Endothelial cell of umbilical vein (primary cell): ENCODE measurements at places on chromosomes 6 and 20.

- peak; percentile 27 for DNase-seq
These were observed 34.2 kb upstream of the BTN3A2 start for GRCh38 chr6:26330859-26331217.

DNA sequence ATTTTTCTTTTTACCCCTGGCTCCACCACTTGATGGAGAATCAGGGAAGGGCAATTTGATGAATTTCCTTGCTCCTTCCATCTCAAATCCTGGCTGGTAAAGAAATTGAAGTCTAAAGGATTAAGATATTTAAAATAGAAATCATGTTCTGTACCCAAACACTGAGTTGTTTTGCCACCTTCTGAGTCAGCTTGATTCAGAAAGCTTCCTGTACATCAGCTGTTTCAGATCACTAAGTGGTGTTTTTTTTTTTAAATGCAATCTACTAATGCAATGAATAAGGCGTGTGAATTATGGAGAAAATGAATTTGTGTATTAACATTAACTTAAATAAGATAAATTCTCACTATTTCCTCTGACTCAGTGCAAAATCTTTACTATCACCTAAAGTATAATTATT is 11.5 kb upstream of the POPDC3 start:
- peak; percentile 46 for DNase-seq

- no peak for DNase-seq
These were observed 71.7 kb upstream of the MAP3K4 start for GRCh38 chr6:160919723-160920440.

GRCh38 chr6:113939825-113940224 is 31.1 kb downstream of the HDAC2 start:
- DNase-seq = no peak

GRCh38 chr6:83536034-83536646 is 23.8 kb downstream of the PRSS35 start:
- peak; percentile 58 for DNase-seq

DNA sequence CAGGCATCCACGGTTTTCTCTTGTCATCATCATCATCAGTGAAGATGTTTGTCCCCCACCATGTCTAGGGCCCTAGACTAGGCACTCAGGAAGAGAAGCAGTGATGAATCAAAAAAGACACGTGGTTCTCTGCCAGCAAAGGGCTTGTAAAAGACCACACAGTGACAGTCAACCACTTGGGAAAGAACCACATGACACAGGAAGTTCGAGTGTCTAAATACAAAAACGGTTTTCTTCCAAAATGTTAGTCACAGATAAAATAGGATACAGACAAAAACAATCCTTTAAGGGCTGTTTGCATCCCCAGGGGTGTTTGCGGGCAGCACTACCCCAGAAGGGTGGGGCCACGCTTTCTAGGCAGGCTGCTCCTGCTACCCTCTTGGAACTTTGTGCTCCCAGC is 356.8 kb upstream of the AGPAT4 start:
- no peak for DNase-seq

- no peak for DNase-seq
These were observed 92.6 kb upstream of the CLVS2 start for GRCh38 chr6:122903266-122903915.

- DNase-seq = peak; percentile 99
These were observed 62.2 kb downstream of the ARFGEF2 start for GRCh38 chr20:48983423-48984400.

DNA sequence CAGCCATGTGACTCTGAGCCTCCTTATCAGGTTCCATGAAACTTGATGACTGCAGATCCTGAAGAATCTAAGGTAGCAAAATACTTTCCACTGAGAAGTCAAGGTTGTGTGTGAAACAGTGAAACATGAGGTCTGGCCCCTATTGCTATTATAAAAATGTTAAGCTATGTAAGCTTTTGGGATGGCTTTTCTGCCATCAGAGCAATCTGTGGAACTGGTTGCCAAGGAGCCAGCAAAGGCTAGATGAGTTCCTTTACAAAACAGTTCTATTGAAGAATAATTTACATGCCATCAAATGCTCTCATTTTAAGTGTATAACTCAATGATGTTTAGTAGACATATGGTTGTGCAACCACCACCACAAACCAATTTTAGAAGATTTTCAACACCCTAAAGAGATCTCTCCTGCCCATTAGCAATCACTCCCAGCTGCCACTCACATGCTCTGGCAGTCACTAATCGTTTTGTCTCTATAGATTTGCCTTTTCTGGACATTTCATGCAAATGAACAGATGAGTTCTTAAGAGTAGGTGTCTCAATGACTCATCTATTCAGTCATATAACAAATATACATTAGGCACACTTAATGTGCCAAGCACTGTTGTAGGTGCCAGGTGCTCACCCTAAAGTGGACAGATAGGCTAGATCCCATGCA is 19.9 kb upstream of the MEP1A start:
- DNase-seq = no peak

GRCh38 chr20:49323622-49324238 is 45.9 kb upstream of the ZNFX1 start:
- DNase-seq = peak; percentile 89

DNA sequence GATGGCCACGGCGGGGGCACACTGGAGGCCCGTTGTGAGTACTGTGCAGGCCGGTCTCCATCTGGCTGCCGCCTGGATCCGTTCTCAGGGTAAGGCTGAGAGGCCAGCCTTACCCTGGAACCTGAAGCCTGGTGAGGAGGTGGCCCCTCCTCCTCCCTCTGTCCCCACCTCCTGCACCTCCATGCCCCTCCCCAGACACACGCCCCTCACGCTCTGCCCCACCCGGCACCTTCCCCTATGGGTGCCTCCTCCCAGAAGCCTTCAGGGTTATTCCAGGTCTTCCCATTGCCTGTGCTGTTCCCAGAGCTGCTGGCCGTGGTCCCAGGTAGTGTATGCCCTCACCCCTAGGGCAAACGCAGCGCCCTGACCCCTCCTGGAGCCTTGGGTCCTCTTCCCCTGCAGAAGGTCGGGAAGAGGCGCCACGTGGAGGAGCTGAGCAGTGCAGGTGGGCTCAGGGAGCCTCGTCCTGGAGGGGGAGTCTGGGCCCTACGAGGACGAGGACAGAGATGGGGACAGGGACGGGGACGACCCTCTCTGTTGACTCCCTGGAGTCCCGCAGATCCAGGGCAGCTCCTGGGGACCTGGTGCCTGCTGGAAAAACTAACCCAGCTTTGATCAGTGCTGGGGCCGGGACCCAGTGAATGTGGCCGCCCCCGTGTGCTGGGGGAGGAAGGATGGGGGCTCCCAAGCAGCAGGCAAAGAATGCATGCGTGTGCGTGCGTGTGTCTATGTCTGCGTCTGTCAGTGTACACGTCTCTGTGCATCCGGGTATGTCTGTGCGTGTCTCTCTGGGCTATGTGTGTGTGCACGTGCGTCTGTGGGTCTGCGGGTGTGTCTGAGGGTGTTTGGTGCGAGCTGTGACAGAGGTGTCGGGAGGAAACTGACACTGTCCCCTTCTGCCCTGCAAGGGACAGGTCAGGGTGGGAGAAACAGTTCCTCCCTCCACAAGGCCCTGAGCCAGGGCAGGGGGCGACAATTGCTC is 8.2 kb upstream of the HRH3 start:
- no peak for DNase-seq

DNA sequence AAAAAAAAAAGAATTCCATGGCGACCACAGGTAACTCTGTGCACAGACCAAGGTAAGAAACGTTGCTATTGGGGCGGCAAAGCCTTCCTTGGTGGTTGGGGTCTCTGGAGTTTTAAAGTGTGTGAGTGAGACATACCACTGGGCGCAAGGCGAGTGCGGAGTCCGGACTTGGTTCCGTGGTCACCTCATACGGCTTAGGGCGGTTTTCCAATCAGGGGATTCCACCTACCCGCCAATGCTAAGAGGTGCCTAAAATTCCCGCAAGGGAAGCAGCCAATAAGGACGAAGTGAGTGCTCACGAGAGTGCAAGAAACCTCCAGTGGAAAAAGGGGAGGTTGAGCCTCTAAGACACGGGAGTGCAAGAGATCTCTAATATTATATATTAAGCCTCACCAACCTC is 68.6 kb upstream of the PRSS16 start:
- DNase-seq = no peak

DNA sequence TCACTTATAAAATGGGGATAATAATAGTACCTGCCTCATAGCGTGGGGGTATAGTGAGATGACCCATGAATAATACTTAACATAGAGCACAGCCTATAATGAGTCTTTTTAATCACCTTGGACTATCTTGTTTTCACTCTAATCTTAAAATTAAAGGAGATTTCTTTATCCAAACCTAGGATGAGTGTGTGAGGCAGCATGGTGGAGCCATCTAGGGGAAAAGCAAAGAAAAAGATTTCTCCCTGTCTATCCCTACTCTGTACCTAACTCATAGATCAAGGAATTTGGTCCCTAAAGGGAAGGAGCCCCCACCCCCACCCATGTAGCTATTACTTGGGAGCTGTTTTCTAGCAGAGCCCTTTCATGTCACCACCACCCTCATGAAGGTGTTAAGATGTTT is 45.2 kb upstream of the PAK5 start:
- no peak for DNase-seq

DNA sequence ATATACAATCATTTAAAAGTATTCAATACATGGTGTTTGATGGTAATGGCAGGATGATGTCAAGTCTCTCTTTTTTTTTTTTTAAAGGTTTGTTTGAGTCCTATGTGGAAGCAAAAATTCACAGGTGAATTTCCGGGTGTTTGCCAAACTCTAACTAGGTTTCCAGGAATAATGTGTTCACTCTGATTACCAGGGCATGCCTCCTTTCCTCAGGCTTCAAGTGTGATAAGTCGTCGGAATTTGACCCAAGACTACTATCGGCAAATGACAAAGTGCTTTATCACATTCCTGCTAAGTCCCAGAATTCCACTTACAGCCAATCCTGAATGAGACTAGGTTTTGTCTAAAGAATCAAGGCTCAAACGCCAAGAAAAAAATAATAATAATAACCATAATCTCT is 7.3 kb downstream of the OARD1 start:
- no peak for DNase-seq

- DNase-seq = no peak
These were observed 3.9 kb upstream of the SLC9A8 start for GRCh38 chr20:49808753-49809152.

- no peak for DNase-seq
These were observed 111.1 kb downstream of the IPCEF1 start for GRCh38 chr6:154245506-154245905.

DNA sequence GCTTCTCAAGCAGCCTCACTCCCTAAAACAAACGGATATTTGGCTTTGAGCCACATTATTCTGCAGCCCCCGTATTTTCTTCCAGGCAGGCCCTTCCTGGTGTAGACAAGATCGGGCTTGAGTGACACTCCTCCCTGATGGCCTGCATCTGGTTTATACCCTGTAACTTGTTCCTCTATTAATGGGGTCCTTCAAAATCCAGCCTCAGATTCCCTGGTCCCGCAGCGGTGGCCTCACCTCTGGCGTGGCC is 375 bp upstream of the TMEM14C start:
- DNase-seq = no peak

DNA sequence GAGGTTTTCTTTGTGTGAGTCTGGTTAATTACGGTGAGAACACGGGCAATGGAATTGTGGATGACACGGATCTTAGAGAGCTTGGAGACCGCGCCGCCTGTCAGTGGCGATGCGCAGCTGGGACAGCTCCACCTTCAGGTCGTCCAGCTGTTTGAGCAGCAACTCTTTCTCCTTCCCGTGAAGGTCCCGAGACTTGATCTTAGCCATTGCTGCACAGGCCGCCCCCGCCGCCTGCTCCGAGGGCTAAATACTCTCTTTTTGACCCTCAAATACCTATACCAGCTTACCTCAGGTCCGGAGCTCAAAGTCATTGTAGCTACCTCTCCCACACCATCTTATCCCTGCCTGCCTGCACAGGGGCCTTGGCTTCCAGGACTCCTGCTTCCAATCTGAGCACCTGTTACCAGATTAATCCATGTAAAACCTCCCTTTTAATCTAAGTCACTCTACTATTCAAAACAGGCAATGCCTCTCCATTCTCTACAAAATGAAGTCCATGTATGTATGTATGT is 100.2 kb downstream of the PREP start:
- DNase-seq = no peak

DNA sequence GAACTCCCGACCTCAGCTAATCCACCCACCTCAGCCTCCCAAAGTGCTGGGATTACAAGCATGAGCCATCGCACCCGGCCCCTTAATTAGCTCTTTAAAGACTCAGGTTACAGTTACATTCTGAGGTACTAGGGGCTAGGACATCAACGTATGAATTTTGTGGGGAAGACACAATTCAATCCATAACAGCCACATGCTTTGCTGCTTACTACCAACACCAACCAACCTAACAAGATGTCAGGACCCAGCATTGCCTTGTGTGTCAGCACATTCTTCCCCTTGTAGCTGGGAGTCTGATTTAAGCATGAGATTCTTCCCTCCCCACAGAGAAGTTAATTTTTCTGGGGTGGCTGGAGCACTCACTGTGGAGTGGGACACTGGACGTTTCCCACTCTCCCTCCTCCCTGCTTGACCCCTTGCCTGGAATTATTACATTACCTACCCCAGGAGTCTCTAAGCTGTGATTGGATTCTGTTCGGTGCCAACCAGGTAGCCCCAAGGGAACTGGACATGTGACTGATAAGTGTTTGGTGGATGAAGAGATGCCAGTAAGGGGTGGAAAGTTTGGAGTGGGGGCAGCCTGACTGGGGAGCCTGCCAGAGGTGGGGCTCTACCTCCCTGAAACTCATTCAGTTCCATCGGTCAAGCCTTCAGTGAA is 5.6 kb upstream of the PXMP4 start:
- no peak for DNase-seq

GRCh38 chr6:47687432-47687831 is 10.9 kb upstream of the ADGRF4 start:
- DNase-seq = no peak

- DNase-seq = no peak
These were observed 11.0 kb downstream of the SMPDL3A start for GRCh38 chr6:122799916-122800686.

DNA sequence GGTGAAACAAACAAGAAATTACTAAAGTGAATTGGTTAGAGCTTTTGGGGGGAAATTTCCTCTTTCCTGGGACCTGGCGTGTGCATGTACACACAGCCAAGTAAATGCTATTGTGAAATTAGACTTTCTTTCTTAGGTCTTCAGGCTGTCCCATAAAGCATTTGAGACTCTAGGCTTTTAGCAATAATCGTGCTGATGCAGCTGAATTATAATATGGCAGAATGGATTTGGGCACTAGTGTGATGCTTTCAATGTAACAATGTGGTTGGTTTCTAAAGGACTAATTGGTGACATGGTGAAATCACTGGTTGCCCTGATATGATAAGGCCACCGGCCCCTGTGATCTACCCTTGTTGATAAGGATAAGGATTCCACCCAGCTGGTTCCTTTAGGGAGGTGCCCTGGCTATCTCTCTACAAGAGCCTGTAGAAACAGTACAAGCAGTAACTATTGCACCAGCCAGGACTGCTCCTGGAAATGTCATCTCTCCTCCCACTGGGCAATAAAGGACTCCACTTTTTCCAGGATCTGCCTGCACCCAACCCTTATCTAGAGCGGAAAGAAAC is 164.1 kb downstream of the TFAP2A start:
- DNase-seq = no peak

GRCh38 chr6:118135371-118135770 is 228.3 kb downstream of the SLC35F1 start:
- no peak for DNase-seq

- DNase-seq = no peak
These were observed 14.5 kb upstream of the GMNN start for GRCh38 chr6:24760210-24760609.
